ENCODE measurements at places on chromosomes 12 and 14.

GRCh38 chr12:108609537-108610335, 11.9 kb upstream of the TMEM119 start:
- no peak for DNase-seq

DNA sequence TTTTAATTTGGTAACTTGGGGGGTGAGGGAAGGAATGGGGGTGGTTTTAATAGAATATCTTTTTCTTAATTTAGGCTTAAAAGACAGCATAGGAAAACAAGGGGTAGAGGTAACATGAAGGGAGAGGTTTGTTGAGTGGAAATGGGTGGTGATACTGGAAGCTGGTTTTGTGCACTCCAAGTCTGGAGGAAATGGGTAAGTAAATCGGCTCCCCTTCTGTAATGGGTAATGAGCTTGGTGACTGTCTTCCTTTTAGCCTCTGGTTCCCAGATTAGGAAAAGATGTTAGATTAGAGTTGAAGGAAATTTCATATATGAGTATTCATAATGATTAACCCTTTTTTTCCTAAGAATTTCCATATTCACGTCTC, 122.1 kb downstream of the SRGAP1 start:
- no peak for DNase-seq

GRCh38 chr14:54310151-54310850, 86.5 kb upstream of the CDKN3 start:
- DNase-seq: no peak

DNA sequence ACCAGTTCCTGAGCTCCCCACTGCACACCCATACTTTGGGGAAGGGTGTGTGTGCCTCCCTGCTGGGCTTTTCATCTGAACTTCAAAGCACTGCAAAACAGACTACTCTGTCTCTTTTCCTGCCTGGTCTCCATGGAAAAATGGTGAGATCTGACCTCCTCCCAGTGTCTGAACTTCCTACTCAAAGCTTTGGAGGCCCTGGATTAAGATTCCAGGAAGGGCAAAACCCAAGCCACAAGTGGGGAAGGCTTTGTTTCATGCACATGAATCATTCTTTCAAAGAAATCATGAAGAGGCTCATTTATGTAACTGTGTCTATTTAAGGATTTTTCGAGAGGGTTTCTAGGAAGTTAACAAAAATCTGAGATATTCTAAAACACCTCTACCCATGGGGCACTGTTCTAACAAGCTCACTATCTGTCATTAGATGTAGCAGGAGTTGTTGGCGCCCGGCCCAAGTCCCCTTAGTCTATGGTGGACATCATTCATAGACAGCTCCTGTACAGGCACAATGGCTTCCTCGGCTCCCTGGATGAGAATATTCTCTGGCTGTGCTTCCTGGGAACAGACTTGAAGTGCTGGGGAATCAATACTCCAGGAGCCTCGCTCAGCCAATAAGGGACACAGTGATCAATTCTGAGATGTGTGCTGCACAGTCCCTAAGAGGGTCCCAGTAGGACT, 224.0 kb downstream of the KTN1 start:
- no peak for DNase-seq

GRCh38 chr12:101325590-101325989, 45.7 kb downstream of the UTP20 start:
- DNase-seq: no peak

Measured in activated CD4-positive, alpha-beta memory T cell treated with anti-CD3 and anti-CD28 coated beads, Interleukin-2, amount 10 ng/mL, durations not matched to agents 7 days and 5 days (primary cell).